ENCODE measurements at places on chromosomes 3 and 15. TPM values are rescaled to one million over a fixed set of nuclear protein-coding genes. Genes with fewer than 3 reads are reported as not detected.

Gene TFRC
- total RNA-seq: 604 TPM

Gene HGD
- 0.59 TPM for total RNA-seq

Gene CCK
- not detected for total RNA-seq

Gene NOX5
- total RNA-seq: 0.26 TPM

Gene CHRNA7
- total RNA-seq: 3.3 TPM

Gene SLC6A11
- not detected for total RNA-seq

Gene GOLGA8K
- 1.5 TPM for total RNA-seq

Gene PLAAT1
- total RNA-seq: 3.9 TPM

Gene PLD1
- 20.6 TPM for total RNA-seq

Gene GUCA1C
- total RNA-seq: not detected

Gene CCDC33
- total RNA-seq: not detected

Gene SLC26A6
- 36.3 TPM for total RNA-seq

Data from Panc1 (cell line).